ENCODE measurements at places on chromosomes 16 and 17.

- DNase-seq: no peak
Observed at GRCh38 chr17:28174352-28175046, 132.0 kb downstream of the NLK start.

- DNase-seq: no peak
Observed at GRCh38 chr16:53600616-53601015, 97.6 kb upstream of the AKTIP start.

DNA sequence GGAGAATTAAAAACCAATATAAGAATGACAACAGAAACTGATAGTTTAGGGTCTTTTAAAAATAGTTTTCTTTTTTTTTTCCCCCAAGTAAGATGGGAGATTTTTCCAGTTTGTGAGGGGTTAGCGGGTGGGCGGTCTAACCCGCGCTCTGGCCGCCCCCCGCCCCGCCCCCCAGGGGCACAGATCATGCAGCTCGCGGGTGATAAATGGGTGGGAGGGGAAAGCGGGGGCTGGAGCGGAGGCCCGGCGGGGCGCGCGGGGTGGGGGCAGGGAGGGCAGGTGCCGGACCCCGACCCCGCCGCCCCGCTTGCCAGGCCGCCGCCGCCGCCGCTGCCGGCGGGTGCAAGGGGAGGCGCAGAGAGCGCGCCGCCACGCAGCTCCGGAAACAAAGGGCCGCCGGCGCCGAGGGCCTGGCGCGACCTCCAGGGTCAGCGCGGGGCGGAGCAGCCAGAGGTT, 60.1 kb upstream of the GSE1 start:
- DNase-seq: no peak

DNA sequence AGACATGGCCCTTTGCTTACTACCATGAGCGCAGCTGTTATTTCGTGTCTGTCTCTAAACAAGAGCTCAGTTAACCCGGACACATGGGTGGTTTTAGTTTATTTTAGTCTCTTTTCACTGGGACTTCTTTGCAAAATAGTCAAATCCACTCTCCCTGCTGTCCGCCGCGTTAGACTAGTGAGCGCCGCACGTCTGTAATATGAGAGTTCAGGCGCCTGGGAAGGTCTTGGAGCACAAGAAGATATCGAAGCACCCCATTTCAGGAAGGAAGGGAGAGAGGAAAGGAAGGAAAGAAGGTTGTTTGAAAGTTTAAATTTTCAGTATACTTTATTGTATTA, 111.0 kb upstream of the CHMP6 start:
- DNase-seq: no peak

GRCh38 chr17:72603420-72604242, 482.8 kb downstream of the SOX9 start:
- DNase-seq: no peak

DNA sequence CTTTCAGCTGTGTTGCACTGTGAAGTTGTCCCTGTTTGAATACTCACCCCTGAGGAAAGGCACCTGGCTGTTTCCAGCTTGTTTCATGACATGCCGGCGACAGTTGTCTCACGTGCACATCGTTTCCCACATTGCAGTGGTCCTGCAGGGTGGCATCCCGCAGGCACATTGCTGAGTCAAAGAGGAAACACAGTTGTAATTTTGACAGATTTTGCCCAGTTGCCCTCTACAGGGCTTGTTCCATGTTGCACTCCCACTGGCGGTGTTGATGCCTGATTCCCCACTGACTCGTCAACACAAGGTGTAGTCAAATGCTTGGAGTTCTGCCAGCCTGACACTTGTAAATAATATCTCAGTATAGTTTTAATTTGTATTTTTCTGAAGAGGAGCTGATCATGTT, 23.8 kb downstream of the EPN2 start:
- no peak for DNase-seq

DNA sequence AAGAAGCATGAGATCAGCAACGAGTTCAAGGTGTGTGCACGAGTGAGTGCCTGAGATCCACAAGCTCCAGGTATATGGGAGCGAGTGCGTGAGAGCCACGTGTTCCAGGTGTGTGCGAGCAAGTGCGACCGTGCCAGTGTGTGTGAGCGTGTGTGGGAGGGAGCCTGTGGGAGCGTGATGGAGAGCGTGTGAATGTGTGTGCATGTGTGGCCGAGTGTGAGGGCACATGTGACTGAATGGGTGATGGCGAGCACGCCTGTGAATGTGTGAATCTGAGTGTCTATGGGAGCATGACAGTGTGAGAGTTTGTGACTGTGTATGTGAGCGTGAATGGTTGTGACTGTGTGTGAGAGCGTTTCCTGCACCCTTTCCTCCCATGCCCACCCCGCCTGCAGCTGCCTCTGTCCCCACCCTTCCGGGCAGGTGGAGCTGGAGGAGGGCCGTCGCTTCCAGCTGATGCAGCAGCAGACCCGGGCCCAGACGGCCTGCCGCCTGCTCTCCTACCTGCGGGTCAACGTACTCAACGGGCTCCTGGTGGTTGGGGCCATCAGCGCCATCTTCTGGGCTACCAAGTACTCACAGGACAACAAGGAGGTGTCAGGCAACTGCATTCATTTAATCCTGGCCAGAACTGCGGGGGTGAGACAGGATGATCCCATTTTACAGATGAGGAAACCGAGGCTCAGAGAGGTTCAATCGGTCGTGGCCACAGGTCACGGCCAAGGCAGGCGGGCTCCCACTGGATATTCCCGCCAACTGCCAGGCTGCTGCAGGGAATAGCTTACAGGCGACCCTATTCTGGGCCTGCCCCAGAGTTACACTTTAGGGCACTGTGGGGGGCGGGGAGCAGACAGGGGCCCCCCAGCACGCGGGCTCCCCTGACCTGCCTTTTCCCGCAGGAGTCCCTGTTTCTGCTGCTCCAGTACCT, 3.7 kb downstream of the TMC8 start:
- no peak for DNase-seq

DNA sequence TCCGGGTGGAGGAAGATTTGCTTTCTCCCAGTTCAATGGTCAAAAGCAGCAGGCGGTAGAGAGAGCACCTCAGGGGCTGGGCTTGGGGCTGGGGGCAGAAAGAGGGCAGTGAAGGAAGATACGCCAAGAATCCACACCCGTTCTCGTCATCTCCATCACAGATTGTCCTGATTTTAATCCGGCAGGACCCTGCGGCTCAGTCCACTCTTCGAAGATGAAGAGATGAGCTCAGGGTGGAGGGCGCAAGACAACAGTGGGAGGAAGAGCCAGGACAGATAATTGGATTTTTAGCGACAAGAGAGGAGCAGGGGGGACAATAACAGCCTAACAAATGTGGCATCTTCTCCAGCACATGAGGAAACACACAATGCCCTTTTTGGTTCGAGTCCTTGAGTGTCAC, 165.9 kb downstream of the SDK2 start:
- no peak for DNase-seq

DNA sequence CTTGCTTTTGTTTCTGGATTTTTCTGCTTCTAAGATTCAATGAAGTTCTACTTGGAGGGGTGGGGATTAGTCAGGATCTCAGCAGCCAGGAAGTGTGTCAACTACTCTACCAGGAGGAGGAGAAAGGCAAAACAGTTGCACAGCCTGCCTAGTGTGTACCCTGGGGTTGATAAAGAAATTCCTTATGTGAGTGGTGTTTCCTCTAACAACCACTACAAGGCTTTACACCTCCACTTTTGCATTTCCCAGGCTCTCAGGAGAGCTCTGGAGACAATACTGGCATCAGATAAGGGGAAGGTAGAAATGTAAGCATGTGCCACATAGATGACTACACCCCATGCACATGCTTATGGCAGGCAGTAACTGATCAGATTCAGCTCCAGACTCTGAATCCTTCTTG, 174.6 kb downstream of the TOX3 start:
- no peak for DNase-seq

GRCh38 chr16:68961778-68962402, 118.6 kb downstream of the TANGO6 start:
- DNase-seq: no peak

DNA sequence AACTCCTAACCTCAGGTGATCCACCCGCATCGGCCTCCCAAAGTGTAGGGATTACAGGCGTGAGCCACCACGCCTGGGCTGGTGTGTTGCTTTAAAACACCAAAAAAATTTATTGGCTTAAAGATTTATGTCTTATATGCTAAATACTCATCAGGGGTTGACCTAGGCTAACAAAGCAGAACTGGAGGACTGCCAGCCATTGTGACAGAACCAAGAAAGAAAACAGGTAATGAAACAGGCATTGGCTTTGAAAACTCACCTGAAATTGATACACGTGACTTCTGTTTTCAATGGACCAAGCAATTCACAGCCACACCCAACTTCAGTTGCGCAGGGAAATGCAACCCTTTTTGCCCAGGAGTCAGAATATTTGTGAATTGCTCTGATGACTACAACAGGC, 4.9 kb upstream of the PHAF1 start:
- no peak for DNase-seq

DNA sequence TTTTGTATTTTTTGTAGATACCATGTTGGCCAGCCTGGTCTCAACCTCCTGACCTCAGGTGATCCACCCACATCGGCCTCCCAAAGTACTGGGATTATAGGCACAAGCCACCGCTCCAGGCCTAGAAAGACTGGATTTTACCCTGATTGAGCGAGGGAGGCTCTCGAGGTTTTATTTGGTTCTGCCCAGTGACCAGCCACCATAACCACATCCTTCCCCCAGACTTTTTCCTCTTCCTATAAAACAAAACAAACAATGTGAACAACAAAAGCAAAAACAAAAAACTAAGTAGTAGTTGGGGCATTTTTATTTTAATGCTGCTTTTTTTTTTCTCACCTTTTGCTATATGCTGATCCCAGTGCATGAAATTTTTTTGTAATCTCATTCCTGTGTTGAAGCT, 509.6 kb downstream of the MAF start:
- DNase-seq: no peak

GRCh38 chr17:74555427-74555940, 9.6 kb upstream of the CD300C start:
- no peak for DNase-seq

GRCh38 chr17:28334171-28334570, 1.1 kb downstream of the IFT20 start:
- DNase-seq: peak; percentile 2

DNA sequence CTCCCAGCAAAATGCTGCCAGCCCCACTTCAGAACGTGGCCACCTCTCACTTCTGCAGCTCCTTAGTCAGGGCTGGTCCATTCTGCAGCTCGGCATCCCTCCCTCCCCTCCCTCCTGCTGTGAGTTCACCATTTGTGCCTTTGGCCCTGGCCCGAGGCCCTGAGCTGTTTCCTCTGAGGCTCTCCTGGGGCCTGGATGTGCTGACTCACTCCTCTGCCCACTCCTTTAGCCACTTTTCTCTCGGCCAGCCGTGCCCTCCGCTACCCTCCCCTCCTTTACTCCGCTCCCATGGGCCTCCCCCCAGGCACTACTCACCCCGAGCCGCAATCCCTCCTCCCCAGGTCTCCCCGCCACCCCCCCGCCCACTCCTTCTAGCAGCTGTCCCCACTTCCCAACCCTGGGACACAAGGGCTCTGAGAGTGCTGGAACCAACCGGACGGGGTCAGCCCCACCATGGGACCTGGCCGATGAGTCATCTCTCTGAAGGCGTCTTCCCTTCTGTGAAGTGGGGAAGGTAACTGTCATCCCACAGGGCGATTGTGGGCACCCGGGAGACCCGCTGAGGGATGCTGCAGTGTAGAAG, 11.5 kb downstream of the KCNG4 start:
- peak; percentile 22 for DNase-seq

DNA sequence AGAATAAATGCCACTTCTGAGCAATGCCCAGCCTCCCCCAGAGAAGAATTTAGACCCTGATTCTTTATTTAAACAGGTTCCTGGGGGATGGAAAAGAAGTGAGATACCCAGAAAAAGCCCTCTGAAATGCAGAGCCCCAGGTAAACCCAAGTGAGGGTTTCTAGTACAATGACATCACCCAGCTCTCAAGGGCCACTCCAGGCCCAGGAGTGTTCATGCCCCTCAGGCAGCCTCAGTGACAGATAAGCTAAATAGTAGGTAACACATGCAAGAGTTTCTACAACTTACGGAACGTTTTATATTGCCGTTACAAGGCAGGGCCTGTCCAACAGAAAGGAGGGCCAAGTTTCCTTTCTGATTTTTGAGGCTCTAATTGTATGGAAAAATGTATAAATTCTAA, 683.7 kb upstream of the SALL1 start:
- DNase-seq: no peak

GRCh38 chr16:78641433-78641832, 542.0 kb downstream of the WWOX start:
- DNase-seq: no peak

DNA sequence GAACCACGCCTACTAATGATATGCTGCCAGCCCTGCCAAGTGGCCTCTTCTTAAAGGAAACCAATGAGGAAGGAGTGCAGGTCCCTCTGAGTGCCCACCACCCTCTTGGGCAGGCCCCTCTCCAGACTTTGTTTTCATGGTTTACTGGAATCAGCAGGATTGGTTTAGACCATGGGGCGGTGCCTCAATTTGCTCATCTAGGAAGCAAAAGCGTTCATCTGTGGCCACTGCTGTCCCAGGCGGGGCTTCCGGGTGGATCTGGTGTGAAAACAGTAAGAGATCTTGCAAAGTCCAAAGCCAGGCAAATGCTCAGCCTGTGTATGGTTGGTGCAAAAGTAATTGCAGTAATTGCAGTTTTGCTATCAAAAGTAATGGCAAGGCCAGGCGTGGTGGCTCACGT, 71.3 kb downstream of the AMFR start:
- DNase-seq: no peak

- no peak for DNase-seq
Observed at GRCh38 chr17:32958418-32958817, 30.5 kb downstream of the TMEM98 start.

DNA sequence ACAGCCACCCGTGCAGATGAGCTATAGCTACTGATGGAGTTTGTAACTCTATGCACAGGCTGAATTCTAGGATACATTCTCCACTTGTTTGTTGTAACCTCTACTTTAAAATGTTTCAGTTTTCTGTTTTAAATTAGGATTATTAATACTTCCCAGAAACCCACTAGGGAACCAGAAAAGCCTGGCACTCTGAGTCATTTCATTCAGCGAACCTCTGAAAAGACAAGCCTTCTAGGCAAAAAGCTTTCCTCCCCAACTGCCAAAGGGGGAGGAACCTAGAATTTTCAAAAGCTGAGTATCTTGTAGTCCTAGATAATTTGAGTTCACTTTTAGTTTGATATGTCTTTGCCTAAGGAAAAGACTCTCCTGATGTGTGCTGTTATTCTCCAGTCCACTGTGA, 43.2 kb downstream of the GOSR1 start:
- DNase-seq: no peak

DNA sequence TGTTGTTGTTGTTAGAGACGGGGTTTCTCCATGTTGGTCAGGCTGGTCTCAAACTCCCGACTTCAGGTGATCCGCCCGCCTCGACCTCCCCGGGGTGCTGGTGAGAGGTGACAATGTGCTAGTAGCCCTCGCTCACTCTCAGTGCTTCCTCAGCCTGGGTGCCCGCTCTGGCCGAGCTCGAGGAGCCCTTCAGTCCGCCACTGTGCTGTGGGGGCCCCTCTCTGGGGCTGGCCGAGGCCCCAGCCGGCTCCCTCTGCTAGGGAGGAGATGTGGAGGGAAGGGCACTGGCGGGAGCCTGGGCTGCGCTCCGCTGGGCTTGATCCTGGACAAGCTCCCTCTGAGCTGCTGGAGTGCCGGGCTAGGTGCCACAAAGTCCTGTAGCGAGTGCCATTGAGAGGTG, 21.7 kb upstream of the RBL2 start:
- DNase-seq: no peak

- no peak for DNase-seq
Observed at GRCh38 chr17:51499897-51500296, 239.6 kb downstream of the UTP18 start.
